ENCODE measurements at places on chromosomes 5 and 9. TPM values are rescaled to one million over a fixed set of nuclear protein-coding genes. Genes with fewer than 3 reads are reported as not detected.

DNA sequence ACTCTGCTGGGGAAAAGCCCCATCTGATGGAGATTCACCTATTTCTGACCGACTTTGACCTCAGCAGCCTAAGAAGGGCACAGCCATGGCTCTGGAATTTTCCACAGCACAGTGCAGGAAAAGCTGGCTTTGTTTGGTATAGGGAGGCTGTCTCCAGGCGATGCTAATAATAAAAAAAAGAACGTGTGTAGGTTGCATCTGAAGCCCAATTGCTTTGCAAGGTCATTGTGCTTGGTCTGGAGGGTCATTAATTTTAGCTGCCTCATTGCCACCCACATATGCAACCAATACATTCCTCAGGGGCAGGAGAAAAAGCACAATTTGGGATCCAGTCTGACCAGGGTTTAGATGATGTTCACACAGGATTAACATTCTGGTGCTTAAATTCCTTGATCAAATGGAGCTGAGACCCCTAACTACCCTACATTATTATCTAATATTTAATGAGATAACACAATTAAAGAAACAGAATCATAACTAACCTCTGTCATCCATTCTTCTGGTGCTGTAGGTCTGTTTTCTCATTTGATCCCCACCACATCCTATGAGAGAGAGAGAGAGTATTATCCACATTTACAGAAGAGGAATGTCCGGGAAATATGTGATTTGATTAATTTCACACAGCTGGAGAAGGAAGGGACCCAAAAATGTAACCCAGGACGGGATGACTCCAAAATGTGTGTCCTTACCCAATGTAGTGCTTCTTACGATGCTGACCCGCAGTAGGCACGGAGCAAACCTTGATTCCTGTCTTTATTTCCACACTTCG lies 175.9 kb downstream of the RFK start:
- no peaks in the 10 kb centered on the region for H3K27me3 ChIP-seq
- no peak overlapping the region for H3K27ac ChIP-seq
- no peaks in the 10 kb centered on the region for H3K4me1 ChIP-seq
- DNase-seq: no peak

- no peak for DNase-seq
- H3K4me1 ChIP-seq: peaks cover 2% of the 10 kb centered on the region
- H3K4me3 ChIP-seq: no peak overlapping the region
These were observed 17.9 kb upstream of the RICTOR start for GRCh38 chr5:39091940-39092580.

GRCh38 chr5:154197801-154198491 lies 7.4 kb downstream of the GALNT10 start:
- no peaks in the 10 kb centered on the region for H3K36me3 ChIP-seq
- no peaks in the 10 kb centered on the region for H3K27me3 ChIP-seq
- peaks cover 66% of the 10 kb centered on the region for H3K4me1 ChIP-seq
- peak; percentile 37 for DNase-seq
- H3K27ac ChIP-seq: peak overlapping the region; percentile 93
- peak overlapping the region; percentile 71 for H3K4me3 ChIP-seq

The SLC35D2 gene
- 23.5 TPM for total RNA-seq

GRCh38 chr9:91038483-91039124 lies 237.0 kb downstream of the SYK start:
- peaks cover 17% of the 10 kb centered on the region for H3K4me1 ChIP-seq
- H3K4me3 ChIP-seq: peak overlapping the region; percentile 9
- no peak overlapping the region for H3K27ac ChIP-seq
- no peaks in the 10 kb centered on the region for H3K36me3 ChIP-seq
- H3K27me3 ChIP-seq: peaks cover 75% of the 10 kb centered on the region

GRCh38 chr9:28714188-28714587 lies 1140.9 kb upstream of the C9orf72 start:
- H3K4me1 ChIP-seq: no peaks in the 10 kb centered on the region
- H3K36me3 ChIP-seq: no peaks in the 10 kb centered on the region
- no peak overlapping the region for H3K4me3 ChIP-seq
- H3K27me3 ChIP-seq: no peaks in the 10 kb centered on the region
- DNase-seq: no peak

- no peak overlapping the region for H3K4me3 ChIP-seq
- peaks cover 2% of the 10 kb centered on the region for H3K36me3 ChIP-seq
- H3K27me3 ChIP-seq: peaks cover 27% of the 10 kb centered on the region
These were observed 1272.0 kb upstream of the ACO1 start for GRCh38 chr9:31112491-31112890.

DNA sequence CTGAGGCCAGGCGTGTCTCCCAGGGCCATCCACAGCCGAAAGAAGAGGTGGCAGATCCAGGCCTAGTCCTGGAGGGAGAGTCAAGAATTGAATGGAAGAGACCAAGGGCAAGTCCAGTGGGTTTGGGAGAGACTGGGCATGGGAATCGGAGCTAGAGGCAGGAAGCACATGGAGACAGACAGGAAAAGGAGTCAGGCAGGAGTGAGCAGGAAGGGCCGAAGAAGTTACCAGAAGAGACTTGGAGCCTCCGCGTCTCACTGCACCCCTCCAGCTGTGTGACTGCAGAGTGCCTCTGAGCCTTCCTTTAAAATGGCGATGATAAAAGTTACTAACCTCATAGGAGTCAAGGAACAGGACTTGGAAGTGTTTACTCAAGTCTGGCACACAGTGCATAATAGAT lies 64.4 kb upstream of the ANGPTL2 start:
- H3K27ac ChIP-seq: no peak overlapping the region
- no peak overlapping the region for H3K4me3 ChIP-seq
- peaks cover 2% of the 10 kb centered on the region for H3K36me3 ChIP-seq
- H3K4me1 ChIP-seq: peaks cover 5% of the 10 kb centered on the region
- DNase-seq: no peak

DNA sequence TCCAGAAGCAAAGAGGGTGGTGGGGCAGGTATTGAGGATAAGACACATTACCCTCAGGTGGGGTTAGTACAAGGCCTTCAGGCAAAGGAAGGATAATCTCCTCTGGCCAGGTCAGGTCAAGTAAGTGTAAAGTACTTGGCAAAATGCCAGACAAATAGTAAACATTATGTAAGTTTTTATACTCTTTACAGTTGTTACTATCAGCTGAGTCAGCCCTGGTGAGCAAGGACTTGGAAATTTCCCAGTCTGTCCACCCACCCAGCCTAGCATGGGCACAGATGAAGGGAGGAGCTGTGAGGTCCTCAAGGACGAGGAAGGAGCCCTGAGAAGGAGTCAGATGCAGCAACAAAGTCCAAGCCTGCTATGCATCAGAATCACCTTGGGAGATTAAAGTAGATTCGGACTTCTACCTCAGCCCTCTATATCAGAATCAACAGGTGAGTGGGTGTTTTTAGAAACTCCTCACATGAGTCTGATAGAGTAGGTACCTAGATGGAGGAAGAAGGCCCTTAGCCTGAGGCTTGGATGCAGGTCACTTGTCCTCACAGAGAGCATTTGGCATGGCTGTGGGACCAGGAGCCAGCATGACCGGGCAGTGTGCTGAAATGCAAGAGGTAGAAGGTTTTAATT lies 50.2 kb upstream of the BARX1 start:
- H3K27me3 ChIP-seq: peaks cover 44% of the 10 kb centered on the region
- DNase-seq: no peak
- H3K4me1 ChIP-seq: peaks cover 2% of the 10 kb centered on the region
- H3K36me3 ChIP-seq: peaks cover 2% of the 10 kb centered on the region

DNA sequence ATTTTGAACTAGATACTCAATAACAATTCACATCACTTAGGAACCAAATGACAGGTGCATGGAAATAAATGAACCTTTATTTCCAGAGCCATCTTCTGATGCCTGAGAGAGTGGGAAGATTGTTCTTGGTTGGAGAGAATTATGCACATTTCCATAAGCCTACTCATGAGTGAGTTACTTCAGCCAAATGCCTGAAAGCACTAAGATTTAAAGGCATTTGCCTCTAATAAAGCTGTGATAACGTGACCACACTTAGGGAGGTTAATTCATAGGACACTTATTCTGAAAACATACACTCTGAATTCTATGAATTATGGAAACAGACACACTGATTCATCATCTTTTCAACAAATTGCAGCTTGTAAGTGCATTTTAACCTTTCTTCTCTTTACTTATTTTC lies 40.0 kb downstream of the KCTD16 start:
- peaks cover 87% of the 10 kb centered on the region for H3K27me3 ChIP-seq
- H3K36me3 ChIP-seq: peaks cover 5% of the 10 kb centered on the region
- DNase-seq: no peak
- no peak overlapping the region for H3K4me3 ChIP-seq
- H3K4me1 ChIP-seq: peaks cover 3% of the 10 kb centered on the region
- H3K27ac ChIP-seq: no peak overlapping the region

DNA sequence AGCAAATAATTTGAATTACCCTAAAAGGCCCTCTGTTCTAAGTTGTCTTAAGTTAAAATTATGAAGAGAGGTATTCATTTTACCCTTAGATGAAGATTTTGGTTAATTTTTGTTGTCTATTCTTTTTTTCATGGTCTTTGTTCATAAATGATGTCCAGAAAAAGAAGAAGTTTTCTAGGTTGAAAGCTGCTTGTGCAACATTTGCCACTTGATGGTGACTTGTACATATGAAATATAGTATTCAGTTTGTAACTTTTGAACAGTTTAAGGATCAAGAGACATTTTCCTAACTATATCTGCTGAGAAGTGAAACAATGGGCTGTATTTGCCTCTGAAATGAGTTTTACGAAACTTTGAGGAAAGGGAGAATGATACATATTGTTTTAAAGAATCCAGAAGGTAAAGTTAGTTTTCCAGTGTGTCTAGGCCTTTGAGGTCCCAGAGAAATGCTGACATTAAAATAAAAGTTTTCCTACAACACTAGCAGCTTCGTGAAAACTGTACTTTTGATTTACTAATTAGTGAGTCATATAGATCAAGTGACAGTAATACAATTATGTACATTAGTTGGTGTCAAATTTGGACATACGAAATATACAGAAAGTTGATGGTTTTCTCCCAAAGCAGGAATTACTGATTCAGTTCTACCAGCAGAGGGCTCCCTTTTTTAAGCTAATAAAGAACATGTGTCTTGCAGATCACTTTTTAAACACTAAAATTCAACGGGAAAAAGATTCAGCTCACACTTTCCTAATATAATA lies 70.5 kb downstream of the PIK3R1 start:
- no peaks in the 10 kb centered on the region for H3K27me3 ChIP-seq
- no peak for DNase-seq
- peak overlapping the region; percentile 97 for H3K27ac ChIP-seq
- H3K4me3 ChIP-seq: peak overlapping the region; percentile 72
- peaks cover 6% of the 10 kb centered on the region for H3K36me3 ChIP-seq

The DENND1A gene
- 19.9 TPM for total RNA-seq

GRCh38 chr5:178236679-178237078 lies 4.1 kb upstream of the PHYKPL start:
- peaks cover 29% of the 10 kb centered on the region for H3K4me1 ChIP-seq
- DNase-seq: no peak
- no peak overlapping the region for H3K4me3 ChIP-seq
- H3K36me3 ChIP-seq: no peaks in the 10 kb centered on the region

DNA sequence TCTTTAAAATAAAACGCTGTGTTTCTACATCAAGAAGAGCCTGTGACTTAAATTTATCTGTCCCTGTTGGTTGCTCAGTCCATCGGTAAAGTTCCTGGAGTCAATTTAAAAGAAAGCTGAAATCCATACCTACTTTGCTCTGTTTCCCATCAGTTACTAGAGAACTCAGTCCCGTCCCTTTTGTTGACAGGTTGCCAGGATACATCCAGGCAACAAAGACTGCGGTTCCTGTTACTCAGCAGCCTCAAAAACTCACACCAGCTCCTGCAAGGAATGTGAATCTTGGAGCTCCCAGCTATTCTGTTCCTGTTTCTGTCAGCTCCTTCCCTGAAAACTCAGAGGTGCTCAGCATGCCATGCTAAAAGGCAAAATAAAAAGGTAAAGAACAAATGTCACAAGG lies at the start of gene ZNF474:
ZNF474 (plus strand) TSS at position 241 of the 400 bp plus-strand sequence. CDS start 22,445 bp downstream, outside the sequence.
- H3K4me1 ChIP-seq: no peaks in the 10 kb centered on the region
- no peak within 1 kb of the TSS for H3K27ac ChIP-seq
- no peaks in the 10 kb centered on the region for H3K27me3 ChIP-seq
- H3K4me3 ChIP-seq: no peak within 1 kb of the TSS

The HDHD3 gene
- total RNA-seq: 14.6 TPM

DNA sequence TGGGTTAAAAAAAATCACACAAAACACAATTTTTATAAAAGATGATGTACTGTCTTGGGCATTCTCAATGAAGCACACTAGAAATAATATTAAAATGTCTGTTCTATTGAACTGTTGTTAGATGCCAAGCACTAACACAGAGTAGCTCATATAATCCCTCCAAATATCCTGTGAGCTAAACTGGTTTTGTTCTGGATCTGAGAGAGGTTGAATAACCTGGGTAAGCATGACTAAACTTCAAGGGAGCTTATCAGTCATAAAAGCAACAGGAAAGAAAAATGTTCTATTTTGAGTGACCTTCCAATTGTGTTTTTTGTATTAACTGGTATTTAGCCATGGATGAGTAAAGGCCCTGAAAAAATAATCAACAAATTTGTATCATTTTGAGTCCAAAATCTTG lies 175.3 kb downstream of the SMC2 start:
- H3K27ac ChIP-seq: no peak overlapping the region
- H3K27me3 ChIP-seq: no peaks in the 10 kb centered on the region
- no peak for DNase-seq
- no peaks in the 10 kb centered on the region for H3K4me1 ChIP-seq
- no peak overlapping the region for H3K4me3 ChIP-seq

GRCh38 chr5:56817263-56818014 lies 2.1 kb downstream of the MAP3K1 start:
- H3K36me3 ChIP-seq: peaks cover 9% of the 10 kb centered on the region
- peak overlapping the region; percentile 98 for H3K27ac ChIP-seq
- H3K4me3 ChIP-seq: peak overlapping the region; percentile 93

The LOX gene
- not detected for total RNA-seq

The BNC2 gene
- not detected for total RNA-seq

DNA sequence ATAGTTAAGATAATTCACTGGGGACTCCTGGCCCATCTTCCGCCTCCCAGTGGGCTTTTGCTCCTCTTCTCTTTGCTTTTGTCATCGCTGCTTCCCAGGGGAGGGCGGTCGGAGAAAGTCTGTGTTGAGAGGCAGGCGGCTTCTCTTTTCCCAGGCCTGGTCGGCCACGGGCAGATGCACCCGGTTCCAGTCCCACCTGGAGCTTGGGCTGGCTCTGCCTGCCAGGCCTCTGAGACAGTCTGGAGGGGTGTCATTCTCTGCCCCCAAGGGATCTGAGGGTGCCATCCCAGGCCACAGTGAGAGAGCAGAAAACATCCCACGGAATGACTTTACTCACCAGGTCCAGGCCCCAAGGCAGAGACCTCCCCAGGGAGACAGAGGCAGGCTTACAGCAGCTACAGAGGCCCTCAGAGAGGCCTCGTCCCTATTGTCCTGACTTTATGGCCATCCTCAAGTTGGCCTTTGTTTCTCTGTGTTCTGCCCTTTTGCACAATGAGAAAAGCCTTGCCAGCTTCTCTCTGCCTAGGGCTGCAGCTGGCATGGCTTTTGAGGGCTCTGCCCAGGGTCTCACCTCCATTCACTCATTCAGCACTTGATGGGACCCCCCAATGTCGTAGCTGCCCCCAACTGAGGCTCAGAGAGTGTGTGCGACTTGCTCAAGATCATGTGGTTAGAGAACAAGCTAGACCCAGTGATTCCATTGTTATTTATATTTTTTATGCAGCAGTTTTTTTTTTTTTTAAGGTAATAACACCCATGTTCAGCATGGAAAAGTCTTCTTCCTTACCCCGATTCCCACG lies 44.2 kb upstream of the BOD1 start:
- no peaks in the 10 kb centered on the region for H3K36me3 ChIP-seq
- DNase-seq: no peak
- no peaks in the 10 kb centered on the region for H3K4me1 ChIP-seq
- H3K4me3 ChIP-seq: no peak overlapping the region
